SK-MEL-5 (cell line): ENCODE measurements at places on chromosomes 3 and 15.
A peak's percentile ranks its signal among the peaks of the same experiment; 100 is the strongest.

- DNase-seq = no peak
Observed at GRCh38 chr3:128084675-128085021, 32.4 kb downstream of the SEC61A1 start.

DNA sequence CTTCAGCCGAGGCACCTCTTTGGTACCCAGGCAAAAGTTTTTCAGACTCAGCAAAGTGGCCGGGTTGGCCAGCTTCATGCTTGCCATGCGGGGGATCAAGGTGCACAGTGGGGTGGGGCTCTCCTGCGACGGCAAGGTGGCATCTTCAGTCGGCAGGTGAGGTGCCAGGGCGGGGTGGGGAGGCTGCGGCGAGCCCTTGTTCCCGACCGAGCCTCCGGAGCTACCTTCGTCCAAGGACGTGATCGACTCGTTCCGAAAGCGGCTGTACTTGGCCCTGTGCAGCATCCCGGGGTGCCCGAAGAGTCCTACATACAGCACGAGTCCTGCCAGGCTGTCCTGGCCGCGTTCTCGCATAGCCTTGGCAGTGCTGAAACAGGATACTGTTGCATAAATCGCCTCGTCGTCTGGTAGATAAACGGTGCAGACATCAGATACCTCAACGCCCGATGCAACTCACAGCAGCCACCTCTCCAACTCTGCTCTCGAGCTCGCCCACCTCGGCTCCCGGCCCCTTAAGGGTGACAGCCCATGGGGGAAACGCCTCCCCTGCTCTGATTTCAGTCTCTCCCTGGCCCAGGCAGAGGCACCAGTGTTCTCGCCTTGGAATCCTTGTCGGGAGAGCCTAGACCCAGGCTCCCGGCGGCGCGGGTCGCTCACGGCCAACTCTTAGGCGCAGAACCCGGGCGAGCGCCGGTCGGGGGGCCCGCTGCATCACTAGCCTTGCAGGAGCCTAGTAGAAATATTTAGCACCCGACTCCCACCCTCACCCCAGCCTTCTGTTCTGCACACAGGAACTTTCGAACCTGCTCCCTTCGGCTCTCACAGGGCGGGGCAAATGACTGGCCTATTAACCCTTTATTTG lies 826 bp downstream of the SHC4 start:
- peak; percentile 38 for DNase-seq

GRCh38 chr3:62379321-62379798 lies 6.0 kb upstream of the FEZF2 start:
- no peak for DNase-seq

DNA sequence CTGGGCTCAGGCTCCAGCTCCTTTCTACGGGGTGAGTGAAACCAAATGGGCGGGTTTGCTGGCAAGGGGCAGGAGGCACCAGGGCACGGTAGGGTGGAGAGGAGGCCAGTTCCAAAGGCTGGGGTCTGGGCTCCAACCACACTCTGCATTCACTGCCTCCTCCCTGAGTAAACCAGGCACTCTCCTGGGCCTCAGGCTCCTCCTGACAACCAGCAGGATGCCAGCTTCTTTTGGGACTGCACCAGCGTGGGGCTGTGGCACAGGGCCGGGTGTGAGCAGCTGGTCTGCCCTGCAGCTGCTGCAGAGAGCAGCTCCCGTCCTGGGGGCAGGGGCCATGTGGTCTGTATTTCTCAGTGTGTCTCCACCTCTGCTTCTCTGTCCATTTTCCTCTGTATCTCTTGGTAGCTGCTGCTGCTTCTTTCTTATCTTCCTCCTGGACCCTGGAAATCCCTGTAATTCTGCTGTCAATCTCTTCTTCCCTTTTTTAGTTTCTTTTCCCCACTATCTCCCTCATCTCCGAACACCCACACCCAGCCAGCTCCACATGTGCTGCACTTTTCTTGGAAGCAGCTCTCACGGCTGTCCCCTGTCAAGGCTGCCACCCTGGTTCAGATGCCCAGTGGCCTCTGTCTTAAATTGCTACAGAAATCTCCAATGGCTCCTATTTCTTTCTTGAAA lies 54.9 kb upstream of the TBC1D21 start:
- DNase-seq = no peak

GRCh38 chr3:124207873-124208485 lies 216.1 kb upstream of the ROPN1 start:
- DNase-seq = no peak

- DNase-seq = no peak
Observed at GRCh38 chr15:39084674-39085530, 496.0 kb upstream of the THBS1 start.

- DNase-seq = no peak
Observed at GRCh38 chr3:47590216-47590615, 11.6 kb upstream of the CSPG5 start.

DNA sequence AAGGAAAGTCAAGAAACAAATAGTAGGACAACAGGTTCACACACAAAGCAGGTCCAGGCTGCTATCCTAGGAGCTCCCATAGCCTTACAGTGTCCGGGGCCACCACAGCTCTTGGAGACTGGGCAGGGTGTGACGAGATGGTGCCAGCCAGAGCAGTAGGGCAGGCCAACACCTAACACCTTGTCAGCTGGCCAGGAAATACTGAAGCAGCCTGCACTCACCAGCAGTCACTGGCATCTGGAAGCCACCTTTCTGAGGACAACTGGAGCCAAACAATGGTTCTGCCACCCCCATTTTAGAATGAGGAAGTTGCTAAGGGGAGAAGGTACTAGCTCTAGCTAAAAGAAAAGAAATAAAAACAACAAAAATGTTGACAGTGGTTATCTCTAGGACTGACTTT lies 47.2 kb downstream of the CCDC12 start:
- no peak for DNase-seq

- no peak for DNase-seq
Observed at GRCh38 chr3:185680231-185680630, 94.1 kb downstream of the SENP2 start.

DNA sequence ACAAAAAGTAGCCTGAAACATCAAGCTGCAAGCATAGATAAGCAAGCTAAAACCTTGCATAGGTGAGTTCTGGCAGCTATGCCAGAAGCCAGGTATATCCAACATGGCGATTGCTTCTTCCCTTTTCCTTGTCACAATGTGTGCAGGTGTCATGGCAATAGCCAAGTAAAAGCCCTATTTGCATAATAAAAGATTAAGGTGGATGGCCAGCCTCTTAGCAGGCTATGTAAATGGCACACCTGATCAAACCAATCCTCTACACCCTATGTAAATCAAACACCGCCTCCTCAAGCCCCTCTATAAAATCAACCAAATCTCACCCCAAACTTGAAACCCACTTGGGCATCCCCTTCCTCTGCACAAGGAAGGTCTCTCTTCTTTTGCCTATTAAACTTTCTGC lies 366.8 kb downstream of the VGLL3 start:
- no peak for DNase-seq

DNA sequence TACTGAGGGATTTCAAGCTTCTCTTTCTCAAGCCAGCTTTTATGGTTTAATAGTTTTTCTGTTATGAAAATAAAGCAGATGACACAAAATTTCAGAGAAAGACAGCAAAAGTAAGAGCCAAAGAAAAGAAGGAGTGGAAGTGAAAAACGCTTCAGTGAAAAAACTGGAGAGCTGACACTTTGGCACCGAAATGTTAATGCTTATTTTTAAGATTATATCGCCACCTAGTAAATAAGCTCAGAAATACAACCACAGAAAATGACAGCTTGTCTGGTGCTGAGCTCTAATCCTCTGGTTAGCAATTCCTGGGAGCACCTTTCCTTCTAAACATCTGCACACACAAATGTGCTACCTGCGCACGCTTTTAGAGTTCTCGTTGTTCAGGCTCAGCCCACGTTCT lies 101.6 kb downstream of the ZPLD1 start:
- DNase-seq = peak; percentile 61

- no peak for DNase-seq
Observed at GRCh38 chr3:144663456-144664436, 692.1 kb downstream of the DIPK2A start.

GRCh38 chr3:39133822-39134221 lies 19.6 kb downstream of the CSRNP1 start:
- DNase-seq = no peak

DNA sequence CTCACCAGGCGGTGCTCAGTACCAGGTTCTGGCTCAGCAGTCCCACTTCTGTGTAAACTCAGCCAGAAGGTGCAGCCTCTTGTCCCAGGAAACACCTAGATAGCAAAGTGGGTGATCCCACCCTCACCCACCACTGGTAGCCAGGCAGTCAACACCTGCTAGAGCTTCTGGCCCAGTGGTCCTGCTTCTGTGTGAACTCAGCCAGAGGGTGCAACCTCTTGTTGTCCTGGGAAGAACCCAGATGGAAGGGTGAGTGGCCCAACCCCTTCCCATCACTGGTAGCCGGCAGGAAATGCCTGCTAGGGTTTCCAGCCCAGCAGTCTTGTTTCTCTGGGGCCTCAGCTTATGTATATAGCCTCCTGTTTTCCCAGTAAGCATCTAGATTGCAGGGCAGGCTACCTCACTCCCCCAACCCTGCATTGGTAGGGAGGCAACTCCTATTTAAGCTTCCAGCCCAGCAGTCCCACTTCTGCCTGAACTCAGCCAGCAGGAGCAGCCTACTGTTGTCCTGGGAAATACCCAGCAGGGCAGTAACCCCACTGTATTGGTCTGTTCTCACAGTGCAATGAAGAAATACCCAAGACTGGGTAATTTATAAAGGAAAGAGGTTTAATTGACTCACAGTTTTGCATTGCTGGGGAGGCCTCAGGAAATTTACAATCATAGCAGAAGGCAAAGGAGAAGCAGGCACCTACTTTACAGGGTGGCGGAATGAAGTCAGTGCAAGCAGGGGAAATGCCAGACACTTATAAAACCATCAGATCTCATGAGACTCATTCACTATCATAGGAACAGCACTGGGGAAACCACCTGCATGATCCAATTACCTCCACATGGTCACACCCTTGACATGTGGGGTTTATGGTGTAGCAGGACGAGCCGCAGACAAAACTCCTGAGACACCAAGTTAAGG lies 110.6 kb downstream of the DTWD1 start:
- no peak for DNase-seq

- no peak for DNase-seq
Observed at GRCh38 chr3:111594205-111594604, 941 bp downstream of the ZBED2 start.

DNA sequence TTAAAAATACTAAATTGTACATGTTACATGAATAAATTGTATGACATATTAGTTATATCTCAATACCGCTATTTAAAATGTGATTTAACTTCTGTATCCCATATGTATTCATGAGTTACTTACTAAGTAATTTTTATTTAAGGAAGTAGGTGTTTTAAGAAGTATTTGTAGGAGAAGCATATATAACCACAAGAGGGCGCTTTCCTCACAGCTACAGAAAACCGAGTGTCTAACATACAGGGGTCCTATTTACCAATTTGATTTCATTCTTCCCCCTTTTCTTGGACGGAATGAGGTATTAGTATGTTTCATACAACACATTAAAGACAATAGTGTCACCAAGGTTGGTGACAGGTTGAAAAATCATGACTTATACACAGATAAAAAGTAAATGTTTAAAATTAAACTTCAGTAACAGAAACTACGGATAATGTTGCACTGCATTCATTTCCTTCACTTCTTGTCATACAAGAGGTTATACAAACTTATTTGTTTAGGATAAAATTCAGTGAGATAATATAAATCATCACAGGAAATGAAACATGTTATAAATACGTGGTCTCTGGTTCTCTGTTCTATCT lies 253.6 kb downstream of the MAGI1 start:
- DNase-seq = peak; percentile 68

DNA sequence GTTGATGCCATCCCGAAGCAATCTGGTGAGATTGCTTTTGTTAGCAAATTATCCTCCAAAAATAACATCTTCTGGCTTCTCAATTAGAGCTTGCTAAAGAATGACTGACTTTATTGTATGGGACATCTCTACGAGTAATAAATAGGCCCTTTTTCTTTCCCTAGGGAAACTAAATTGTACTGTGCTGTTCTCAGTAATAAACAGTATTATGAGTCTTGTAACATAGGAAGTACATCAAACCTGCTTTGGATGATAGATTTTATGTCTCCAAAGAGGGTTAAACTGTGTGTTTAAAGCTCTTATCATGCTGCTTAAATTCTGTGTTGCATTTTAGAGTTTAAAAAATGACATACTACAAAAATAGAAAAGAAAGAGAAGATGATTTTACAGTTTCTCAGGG lies 153.4 kb upstream of the THRB start:
- DNase-seq = no peak

- no peak for DNase-seq
Observed at GRCh38 chr15:45810201-45810600, 175.4 kb downstream of the SQOR start.

- DNase-seq = no peak
Observed at GRCh38 chr3:18806633-18807032, 341.7 kb upstream of the KCNH8 start.

DNA sequence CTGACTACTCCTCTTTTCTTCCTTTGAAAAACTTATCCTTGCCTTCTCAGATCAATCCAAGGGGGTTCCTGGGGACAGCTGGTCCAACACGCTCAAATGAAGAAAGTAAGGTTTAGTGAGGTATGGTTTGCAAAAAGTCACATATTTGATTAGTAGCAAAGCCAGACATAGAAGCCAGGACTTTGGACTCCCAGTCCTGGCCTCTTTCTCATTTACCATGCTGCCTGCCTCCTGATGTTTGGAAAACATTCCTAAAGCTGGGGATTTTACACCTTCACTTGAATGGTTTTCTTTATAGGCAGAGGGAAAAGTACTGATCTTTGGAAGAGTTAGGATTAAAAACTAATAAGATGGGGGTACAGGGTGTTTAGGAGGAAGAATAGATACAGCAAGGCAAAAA lies 14.6 kb downstream of the POPDC2 start:
- DNase-seq = no peak

GRCh38 chr15:22956257-22956977 lies 23.8 kb downstream of the CYFIP1 start:
- DNase-seq = peak; percentile 43

- no peak for DNase-seq
Observed at GRCh38 chr15:100913961-100914360, 5.2 kb upstream of the LRRK1 start.

GRCh38 chr3:177516158-177517011 lies 319.1 kb upstream of the TBL1XR1 start:
- DNase-seq = no peak

DNA sequence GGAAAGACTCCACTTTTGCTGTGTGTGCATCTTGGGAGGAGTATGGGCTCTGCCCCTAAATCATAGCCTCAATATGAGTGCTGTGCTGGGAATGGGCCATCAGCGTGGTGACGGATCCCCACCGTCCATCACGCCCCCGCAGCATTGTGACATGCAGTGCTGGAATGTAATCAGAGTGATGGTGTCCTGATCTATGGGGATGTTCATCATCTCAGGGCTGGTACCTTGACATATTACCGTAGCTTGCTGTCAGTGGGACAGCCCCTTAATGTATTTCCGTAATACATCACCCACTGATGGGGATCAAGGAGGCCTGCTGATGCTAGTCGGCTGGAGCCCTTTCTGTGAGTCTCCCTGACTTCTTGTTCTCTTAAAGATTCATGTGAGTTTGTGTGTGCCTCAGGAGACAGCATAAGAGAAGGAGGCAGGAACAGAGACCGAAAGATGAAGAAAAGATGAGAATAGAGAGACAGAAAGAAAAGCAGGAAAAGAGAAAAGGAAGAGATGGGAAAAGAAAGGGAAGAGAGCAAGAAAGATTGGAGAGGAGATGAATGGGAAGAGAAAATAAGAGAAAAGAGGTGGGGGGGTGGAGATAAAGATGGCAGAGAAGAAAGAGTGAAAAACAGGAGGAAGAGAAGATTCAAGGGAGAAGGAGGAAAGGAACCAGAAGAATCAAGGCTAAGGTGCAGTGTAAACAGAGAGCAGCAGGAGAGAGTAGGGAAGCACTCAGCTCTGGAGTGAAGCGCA lies 183.7 kb downstream of the RPLP1 start:
- no peak for DNase-seq

- DNase-seq = no peak
Observed at GRCh38 chr3:126061301-126062032, 22.5 kb downstream of the SLC41A3 start.
